CD4-positive, alpha-beta T cell treated with Interleukin-4 for 4 hours (primary cell): ENCODE measurements at places on chromosomes 4 and X.

DNA sequence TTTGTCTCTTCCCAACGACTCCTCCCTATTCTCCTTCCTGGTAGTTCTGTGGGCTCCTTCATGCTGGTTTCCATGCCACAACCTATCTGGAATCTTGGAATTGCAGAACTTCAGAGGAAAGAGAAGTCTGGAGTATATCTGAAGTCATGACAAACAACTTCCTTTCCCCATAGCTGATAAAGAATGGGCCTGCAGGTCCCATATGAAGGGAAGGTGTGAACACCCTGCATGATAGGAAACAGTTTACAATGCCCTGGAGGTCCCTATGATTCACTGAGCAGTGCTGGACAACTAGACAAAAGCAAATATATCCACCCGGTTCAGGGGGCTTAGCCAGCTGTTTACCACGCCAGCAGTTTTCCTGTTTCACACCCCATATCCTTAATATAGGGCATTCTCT is 19.4 kb downstream of the FAM9C start:
- DNase-seq, result no peak

GRCh38 chr4:165600959-165601683 is 222.3 kb downstream of the CPE start:
- DNase-seq, result no peak

DNA sequence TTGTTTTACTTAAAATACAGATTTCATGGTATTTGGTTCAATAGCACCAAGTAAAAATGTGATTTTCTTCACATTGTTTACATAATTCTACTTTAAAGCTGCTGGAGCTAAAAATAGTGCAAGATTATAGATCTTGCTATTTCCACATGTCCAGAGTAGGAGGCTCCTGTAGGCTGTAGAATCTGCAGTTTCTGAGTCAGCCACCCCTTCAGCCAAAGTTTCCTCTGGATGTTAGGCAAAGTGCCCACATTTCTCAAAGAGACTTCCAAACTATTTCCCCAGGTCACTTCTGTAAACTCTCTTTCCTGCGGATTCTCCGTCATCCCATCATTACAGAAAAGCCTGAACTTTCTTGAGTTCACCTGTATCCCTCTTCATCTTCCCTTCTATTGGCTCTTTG is 342.5 kb upstream of the FSTL5 start:
- DNase-seq, result no peak

- DNase-seq, result no peak
These were observed 371.2 kb downstream of the AFF2 start for GRCh38 chrX:148871422-148872160.

DNA sequence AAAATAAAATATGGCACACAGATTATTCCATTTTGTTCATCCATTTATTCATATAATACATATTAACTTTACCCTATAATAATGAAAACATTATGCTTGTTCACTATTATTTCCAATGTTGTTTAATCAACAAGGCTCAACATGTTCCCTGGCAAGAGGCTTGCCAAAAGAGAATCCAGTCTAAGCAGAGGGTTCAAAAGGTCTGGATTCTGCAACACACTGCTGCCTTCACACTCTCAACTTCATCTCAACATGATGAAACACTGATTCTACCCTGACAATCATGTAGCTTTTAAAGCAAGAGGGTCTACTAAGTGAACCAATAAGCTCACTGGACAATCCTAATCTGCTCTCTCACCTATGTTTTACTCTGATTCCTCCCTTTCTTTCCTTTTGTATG is 101.1 kb downstream of the MID1 start:
- no peak for DNase-seq

DNA sequence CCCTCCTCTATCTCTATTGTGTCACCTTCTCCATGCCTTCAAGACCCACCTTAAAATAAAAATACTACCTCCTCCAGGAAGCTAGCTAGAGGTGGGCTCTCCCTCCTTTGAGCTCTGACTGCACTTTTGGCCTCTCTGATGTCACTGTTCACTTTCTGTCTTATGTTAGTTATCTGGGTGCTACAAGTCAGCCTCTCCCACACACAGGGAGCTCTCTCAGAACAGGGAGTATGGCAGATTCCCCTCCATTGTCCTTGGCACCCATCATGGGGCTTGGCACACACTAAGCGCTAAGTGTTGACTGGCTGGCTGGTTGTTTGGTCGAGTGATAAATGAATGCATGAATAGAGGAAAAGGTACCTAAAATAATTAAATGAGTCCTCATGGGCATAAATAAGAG is 21.2 kb upstream of the KDM5C start:
- DNase-seq, result no peak

- peak; percentile 85 for DNase-seq
These were observed 206.5 kb upstream of the STK26 start for GRCh38 chrX:131816551-131817136.

- no peak for DNase-seq
These were observed 9.5 kb downstream of the IDS start for GRCh38 chrX:149495573-149496071.

DNA sequence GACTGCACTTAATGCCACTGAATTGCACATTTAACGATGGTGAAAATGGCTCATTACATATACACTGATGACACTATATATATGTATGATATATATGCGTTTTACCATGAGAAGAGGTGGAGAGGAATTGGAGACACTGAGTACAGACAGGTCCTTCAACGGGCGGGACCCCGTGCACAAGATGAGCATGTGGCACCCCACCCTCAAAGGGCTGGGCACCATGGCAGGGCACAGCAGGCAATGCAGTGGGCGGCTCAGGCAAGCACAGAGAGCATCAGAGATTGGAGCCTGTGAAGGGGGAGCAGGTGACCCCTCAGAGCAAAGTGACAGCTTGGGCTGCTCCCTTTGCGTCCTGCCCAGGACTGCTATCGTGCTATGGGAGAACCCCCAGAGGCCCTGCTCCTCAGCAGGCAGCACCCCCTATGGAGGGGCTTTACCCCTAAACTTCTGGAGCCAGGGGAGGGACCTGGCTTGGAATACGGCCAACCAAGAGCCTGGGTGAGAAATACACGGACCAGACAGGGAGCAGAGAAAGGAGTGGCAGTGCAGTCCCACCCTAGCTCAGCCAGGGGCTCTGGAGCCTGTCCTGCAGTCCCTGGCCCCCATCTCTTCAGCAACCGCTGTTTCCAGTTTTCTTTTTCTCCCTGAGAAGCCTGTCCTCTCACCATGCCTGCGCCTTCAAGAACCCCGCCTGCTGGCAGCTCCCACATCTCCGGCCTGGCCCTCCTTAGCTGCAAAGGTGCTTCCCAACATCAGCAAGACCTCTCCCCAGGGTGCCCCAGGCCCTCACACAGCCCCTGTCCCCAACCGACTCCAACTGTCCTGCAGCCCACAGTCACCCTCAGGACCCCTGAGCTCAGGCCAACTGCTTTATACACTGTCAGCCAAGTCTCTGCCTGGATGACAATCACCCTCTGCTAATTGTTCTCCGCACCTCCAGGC is 10.5 kb downstream of the SLC6A8 start:
- DNase-seq, result no peak

- DNase-seq, result no peak
These were observed 383 bp downstream of the PCYT1B start for GRCh38 chrX:24646745-24647182.

- no peak for DNase-seq
These were observed 10.4 kb upstream of the DGAT2L6 start for GRCh38 chrX:70166601-70167590.

DNA sequence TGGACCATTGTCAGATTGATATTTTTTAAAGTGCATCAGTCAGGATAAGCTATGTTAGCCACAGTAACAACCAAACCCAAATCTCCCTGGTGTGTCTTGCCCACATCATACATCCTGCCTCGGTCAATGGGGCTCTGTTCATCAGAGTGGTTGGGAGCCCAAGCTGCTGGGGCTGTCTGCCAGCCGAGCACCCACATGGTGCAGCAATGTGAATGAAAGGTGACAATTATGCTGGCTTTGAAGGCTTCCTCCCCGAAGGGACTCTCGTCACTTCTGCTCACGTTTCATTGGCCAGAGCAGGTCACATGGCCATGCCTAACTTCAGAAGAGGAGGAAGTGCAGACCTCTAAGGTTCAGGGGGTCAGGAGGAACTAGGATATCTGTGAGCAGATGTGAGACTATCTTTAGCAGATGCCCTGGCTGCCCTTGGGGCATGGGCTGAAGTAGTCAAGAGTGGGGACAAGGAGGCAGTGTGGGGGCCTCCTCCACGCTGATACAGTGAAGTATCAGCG is 1.3 kb upstream of the JAKMIP1 start:
- DNase-seq, result peak; percentile 38

- DNase-seq, result peak; percentile 48
These were observed 114.6 kb downstream of the CPE start for GRCh38 chr4:165493359-165493758.

GRCh38 chrX:40773809-40774208 is 38.5 kb upstream of the MED14 start:
- no peak for DNase-seq

DNA sequence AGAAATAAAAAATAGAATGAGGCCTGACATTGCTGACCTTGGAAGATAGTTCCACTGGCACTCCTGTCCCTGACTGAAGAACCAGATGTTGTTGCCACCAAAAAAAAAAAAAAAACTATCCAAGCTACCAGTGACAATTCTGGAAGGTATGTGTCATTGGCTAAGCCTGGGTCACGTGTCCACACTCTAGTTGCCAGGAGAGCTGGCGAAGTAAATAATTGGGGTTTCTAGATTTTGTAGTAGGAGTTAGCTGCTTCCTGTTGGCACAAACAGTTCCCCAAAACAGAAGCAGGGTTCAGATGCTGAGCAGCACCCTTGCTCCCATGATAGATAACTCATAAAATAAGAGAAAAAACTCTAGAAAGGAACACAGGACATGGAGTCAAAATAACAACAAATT is 20.5 kb downstream of the MND1 start:
- DNase-seq, result no peak

GRCh38 chr4:145812919-145813318 is 125.7 kb downstream of the ZNF827 start:
- no peak for DNase-seq

DNA sequence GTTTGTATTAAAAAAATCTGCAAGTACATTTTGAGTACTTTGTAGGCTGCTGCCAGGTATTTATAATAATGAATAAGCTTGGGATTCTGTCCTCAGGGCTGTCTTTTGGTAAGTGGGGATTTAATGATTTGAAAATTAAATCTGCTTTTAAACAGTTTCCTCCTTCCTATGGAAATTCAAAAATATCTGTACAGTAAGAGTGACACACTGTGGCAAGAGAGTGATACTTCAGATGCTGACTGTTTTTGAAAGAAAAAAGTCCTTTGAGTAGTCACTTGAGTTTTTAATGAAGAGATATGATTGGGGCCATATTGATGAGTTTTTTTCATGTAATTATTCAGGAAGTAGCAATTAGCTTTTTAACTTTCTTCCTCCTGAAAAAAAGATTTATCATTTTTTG is 49.2 kb downstream of the SMARCAD1 start:
- no peak for DNase-seq

GRCh38 chr4:183242291-183242690 is 77.8 kb downstream of the CLDN22 start:
- DNase-seq, result no peak

GRCh38 chr4:126123611-126124325 is 809.0 kb downstream of the FAT4 start:
- DNase-seq, result no peak

DNA sequence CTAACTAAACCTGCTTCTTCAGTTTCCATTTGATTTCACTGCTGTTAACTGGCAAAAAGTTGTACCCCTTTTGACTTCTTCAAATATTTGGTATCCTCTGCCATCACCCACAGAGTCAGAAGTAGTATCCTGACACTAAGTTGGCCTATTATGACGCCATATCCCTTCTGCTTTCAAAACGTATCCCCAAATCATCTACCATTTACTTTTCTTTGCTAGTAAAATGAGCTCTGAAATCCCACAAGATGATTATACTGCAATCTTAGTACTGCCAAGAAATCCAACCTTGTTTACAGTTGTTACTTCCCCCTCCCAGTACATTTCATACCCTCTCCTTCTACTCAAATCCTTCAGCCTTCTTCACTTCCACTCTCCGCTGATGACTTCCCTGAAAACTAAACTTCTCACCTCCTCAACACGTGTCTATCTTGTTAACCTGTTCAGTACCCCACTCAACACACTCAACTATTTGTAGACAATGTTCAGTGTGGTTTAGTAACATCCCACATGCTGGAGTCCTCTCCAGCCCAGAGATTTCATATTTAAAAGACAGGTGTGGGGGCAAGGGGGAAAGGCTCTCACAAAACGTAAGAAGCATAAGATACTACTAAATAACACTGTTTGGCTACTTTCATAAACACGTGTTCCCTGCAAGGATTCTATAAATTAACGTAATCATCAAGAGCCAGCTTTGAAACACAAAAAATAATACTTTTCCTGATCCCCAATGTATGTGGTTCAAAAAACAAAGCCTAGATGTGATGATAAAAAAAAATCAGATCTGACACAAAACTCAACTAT is 1.3 kb downstream of the NAF1 start:
- DNase-seq, result no peak

GRCh38 chr4:184232975-184233374 is 15.3 kb upstream of the ENPP6 start:
- DNase-seq, result no peak

GRCh38 chrX:130770615-130771014 is 132.4 kb downstream of the ENOX2 start:
- no peak for DNase-seq

- no peak for DNase-seq
These were observed 62.7 kb upstream of the PGM2 start for GRCh38 chr4:37763831-37764230.

GRCh38 chr4:113837397-113837796 is 75.9 kb upstream of the CAMK2D start:
- DNase-seq, result peak; percentile 5

- no peak for DNase-seq
These were observed 1166.3 kb upstream of the PCDH7 start for GRCh38 chr4:29553846-29554245.

- no peak for DNase-seq
These were observed 16.0 kb upstream of the RBMXL3 start for GRCh38 chrX:115173181-115173580.

GRCh38 chr4:141576585-141577110 is 59.7 kb upstream of the IL15 start:
- no peak for DNase-seq

- DNase-seq, result no peak
These were observed 928 bp downstream of the GYG2 start for GRCh38 chrX:2829469-2830246.

- DNase-seq, result no peak
These were observed 23.0 kb downstream of the ZNF721 start for GRCh38 chr4:475962-476361.

- DNase-seq, result no peak
These were observed 84.0 kb upstream of the PPP2R3B start for GRCh38 chrX:470686-471085.

- no peak for DNase-seq
These were observed 156.3 kb downstream of the TMEM164 start for GRCh38 chrX:110159235-110159634.

- no peak for DNase-seq
These were observed 9.7 kb upstream of the ACSL4 start for GRCh38 chrX:109742722-109743121.
